ENCODE measurements at places on chromosomes 7 and 10. TPM values are rescaled to one million over a fixed set of nuclear protein-coding genes. Genes with fewer than 3 reads are reported as not detected.
A peak's percentile ranks its signal among the peaks of the same experiment; 100 is the strongest.

DNA sequence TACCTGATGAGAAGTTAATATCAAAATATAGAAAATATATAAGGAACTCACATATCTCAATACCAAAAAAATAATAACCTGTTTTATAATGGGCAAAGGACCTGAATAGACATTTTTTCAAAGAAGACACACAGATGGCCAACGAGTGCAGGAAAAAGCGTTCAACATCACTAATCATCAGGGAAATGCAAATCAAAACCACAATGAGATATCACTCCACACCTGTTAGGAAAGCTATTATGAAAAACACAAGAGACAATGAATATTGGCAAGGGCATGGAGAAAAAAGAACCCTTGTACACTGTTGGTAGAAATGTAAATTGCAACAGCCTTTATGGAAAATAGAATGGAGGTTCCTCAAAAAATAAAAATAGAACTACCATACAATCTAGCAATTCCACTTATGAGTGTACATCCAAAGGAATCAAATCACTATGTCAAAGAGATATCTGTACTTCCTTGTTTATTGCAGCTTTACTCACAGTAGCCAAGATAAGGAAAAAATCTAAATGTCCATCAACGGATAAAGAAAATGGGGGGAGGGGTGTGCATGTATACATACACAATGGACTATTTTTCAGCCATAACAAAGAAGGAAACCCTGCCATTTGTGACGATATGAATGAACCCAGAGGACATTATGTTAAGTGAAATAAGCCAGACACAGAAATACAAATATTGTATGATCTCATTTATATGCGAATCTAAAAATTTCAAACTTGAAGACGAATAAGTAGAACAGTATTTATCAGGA, 3.6 kb upstream of the ALOX5 start:
- no peak for DNase-seq

DNA sequence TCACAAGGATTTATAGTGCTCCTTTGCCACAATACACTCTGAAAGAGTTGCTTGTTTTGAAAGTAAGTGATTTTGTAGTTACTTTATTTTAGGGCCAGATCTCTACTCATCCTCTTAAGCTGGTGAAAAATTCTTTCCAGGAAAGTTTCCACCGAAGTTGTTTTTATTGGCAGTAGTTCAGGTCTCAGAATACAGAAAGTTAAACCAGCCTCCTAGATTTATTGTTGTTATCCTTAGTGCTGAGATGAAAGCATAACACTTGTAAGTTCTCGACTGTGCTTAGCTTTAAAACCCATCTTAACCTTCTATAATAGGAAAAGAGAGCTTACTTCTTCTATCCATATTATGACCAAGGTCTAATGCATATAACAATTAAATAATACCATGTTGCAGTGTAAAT, 5.5 kb downstream of the AP3M1 start:
- peak; percentile 89 for DNase-seq

- no peak for DNase-seq
Measured at GRCh38 chr10:58642916-58643428, 130.3 kb downstream of the BICC1 start.

HDAC9 gene
- total RNA-seq: 24.2 TPM

CACNA2D1 gene
- total RNA-seq: 21.9 TPM

RARRES2 gene
- total RNA-seq: not detected
